ENCODE measurements at places on chromosomes 6 and 20.
A peak's percentile ranks its signal among the peaks of the same experiment; 100 is the strongest.

- no peak for DNase-seq
These were observed 392 bp downstream of the TRIM31 start for GRCh38 chr6:30112402-30112994.

DNA sequence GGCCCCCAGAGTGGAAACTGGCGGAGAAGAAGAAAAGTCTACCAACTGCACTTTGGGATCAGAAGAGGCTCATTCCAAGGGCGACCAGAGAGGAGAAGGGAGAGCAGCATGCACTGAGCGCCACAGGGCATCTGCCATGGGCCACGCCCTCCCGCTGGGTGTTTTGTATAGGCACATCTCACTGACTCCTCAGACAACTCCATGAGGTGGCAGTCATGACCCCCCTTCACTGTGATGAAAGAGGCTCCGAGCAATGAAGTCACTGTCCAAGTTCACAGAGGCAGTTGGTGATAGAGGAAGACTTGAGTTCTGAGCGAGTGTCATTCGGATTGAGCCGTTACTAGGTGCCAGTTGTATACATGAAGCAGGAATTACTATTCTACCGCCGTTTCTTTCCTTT lies 15.4 kb downstream of the BPIFB1 start:
- no peak for DNase-seq

- DNase-seq = peak; percentile 80
These were observed 266.7 kb upstream of the SULF2 start for GRCh38 chr20:48051794-48052474.

DNA sequence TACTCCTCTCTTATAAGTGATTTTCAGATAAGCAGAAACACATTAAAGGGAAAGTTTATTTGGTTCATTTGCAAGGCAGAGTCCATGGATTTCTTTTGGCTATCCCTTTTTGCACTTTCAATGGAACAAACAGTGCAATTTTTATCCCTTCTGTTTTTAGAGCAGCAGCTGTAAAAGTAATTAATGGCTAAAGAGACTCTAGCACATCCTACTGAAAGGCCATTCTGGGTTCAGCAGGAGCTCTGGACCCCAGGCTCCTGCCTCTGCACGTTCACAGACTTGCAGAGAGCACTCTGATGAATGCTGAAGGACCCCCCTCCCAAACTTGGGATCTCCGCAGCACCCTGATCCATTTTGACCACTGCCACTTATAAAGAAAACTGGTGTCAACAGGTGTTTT lies 40.3 kb upstream of the PDE7B start:
- no peak for DNase-seq

DNA sequence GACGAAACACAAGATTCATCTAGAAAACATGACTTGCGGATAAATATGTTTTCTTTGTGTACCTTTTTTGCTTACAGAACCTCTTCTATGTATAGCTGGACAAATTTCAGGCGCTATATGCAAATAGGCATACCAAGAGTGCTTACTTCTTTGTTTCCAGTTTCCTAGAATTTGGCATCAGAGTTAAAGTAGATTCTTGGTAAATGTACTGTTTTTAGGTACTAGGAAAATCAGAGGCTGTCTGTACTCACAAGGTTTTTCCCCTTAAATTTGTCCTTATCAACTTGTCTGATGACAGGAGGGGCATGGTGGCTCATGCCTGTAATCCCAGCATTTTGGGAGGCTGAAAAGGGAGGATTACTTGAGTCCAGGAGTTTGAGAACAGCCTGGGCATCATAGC lies 124.9 kb upstream of the TMEM170B start:
- no peak for DNase-seq

GRCh38 chr6:159479146-159479545 lies 213.9 kb downstream of the SOD2 start:
- no peak for DNase-seq
